ENCODE measurements at places on chromosomes 5 and 9.

GRCh38 chr9:116387934-116388698 lies 234.5 kb downstream of the PAPPA start:
- no peak for DNase-seq

DNA sequence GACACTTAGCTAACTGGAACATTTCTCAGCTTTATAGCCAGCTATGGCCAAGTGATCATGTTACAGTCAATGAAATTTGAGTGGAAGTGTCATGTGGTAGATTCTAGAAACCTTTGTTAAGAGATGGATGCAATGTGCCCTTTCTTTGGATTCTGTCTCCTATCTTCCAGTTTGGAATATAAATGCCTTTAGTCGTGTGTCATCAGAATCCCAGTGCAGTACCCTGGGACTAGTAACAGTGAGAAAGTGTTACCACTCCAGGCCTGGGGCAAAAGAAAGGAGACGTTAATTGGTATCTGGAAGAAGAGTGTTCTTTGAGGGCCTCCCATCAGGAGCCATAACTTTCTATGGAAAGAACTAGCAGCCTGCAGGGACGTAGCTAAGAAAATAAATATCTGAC lies 149.6 kb downstream of the SNX18 start:
- DNase-seq, result no peak

DNA sequence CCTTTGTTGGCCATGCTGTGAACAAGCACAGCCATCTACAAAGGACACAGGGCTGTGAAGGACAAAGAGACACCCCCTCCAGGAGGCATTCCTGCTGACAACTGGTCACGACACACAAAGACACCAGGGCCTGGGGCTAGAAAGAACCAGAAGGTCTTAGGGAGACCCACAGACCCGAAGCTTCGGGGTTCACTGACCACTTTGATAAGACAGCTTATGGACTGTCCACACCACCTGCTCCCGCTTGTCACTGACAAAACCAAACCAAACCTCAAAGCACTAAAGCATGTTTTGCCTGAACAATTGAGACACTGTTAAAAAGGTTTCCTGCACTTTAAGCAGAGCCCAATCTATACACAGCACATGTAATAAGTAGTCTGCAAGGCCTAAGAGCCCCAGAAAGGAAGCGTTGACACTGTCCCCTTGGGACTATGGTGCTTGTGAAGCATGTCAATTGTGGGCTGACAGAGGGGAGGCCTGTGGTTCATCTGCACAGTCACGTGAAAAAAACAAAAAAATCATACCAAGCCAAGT lies 185.0 kb downstream of the GAPVD1 start:
- DNase-seq, result no peak

- DNase-seq, result no peak
Observed at GRCh38 chr5:37717613-37718431, 122.0 kb downstream of the GDNF start.

GRCh38 chr5:143135832-143136551 lies 267.5 kb downstream of the NR3C1 start:
- no peak for DNase-seq

- peak; percentile 53 for DNase-seq
Observed at GRCh38 chr9:89388084-89388867, 70.0 kb downstream of the SECISBP2 start.

DNA sequence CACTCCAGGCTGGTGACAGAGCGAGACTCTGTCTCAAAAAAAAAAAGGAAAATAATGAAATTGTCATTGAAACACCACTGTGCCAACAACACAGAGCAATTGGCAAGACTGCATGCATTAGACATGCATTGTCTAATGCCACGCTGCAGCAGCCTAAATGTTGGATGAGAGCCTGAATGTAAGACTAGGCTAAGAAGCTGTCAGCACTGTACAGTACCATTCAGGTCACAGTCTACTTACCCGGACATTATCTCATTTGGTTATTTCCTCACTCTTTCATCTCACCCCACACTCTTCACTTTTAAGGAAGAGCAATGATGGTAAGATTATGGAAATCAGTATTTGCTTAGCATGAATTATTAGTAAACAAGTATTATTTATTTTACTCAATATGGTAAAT lies 31.3 kb upstream of the PPP2CA start:
- no peak for DNase-seq

- no peak for DNase-seq
Observed at GRCh38 chr5:51678330-51678729, 295.1 kb downstream of the ISL1 start.

GRCh38 chr9:134678666-134679443 lies 37.3 kb downstream of the COL5A1 start:
- no peak for DNase-seq

DNA sequence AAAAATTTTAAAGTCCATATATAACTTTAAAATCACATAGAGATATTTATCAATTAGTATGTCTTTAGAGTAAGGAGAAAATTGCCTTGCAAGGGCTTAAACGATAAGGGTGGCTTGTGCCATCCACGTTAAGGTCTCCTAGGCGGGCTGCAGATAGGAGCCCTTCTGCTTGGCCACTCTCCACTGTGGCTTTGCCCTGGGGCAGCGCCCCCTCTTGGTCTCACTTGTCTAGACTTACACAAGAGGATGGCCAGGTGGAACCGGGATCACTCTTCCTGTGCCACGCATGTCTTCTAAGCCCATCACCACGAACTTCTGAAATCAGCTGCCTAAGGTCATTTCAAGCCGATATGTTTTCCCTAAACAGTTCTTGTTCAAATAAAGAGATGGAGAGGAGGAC lies 2.9 kb downstream of the FPGS start:
- DNase-seq, result no peak

- DNase-seq, result no peak
Observed at GRCh38 chr5:133321833-133322420, 270.1 kb downstream of the HSPA4 start.

DNA sequence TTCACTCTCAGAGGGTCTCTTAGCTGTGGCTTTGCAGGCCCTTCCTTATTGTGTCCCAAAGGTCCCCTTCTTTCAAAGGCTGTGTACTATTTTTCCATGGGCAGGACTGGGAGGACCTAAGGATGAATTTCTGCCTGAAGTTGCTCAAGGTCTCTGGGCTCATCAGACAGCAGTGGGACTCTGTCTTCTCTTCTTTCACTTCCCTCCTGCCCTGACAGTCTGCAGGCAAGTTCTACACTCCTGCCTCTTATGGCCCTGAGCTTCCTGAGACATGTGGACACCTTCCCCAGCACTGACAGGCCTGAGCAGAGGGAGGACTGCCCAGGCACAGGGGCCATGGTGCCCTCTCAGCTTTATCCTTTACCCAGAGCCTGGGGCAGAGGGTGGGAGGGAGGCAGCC lies 14.8 kb downstream of the ENHO start:
- no peak for DNase-seq

- no peak for DNase-seq
Observed at GRCh38 chr5:135533334-135533733, 2.4 kb downstream of the NEUROG1 start.

- no peak for DNase-seq
Observed at GRCh38 chr5:1878050-1878849, 4.5 kb downstream of the IRX4 start.

DNA sequence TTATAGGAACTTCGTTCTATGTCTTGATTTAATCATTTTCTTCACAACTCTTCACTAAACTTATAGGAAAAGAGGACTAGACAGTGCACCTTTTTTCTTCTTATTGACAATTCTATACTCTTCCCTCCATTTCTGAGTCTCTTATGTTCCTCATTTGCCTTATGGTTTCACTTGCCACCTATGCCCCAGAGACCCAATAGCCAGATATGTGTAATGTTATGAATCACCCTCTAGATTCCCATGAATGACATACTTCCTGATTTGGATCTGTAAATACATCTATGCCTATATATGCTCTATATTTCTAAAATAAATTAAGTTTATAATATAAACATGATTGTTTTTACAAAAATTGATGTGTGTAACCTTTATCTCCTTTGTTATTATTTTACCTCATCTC lies 514.1 kb upstream of the MEF2C start:
- peak; percentile 24 for DNase-seq

GRCh38 chr5:137858223-137858916 lies 9.3 kb upstream of the MYOT start:
- DNase-seq, result no peak

GRCh38 chr9:92947268-92948037 lies at the start of gene FGD3:
Gene FGD3 (plus strand): TSS chr9:92947523. CDS start chr9:92976257, 28,734 bp downstream.
- no peak for DNase-seq

DNA sequence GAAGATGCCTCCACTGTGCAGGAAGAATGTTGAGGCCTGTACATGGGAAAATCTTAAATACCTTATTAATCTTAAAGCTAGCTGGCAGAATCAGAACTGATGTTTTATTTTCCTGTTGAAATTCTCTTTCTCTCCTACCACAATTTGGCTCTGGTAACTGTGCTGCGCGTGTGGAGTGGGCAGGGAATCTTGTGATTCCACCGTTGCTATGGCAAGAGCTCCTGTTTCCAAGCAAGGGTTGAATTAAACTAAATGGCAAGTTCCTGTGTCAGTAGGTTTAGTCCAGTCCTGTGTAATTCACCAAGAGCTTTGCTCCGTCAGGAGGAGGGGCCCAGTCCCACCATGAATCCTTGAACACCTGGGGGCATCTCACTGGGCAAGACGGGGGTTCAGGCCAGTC lies 36.4 kb downstream of the NXNL2 start:
- no peak for DNase-seq

DNA sequence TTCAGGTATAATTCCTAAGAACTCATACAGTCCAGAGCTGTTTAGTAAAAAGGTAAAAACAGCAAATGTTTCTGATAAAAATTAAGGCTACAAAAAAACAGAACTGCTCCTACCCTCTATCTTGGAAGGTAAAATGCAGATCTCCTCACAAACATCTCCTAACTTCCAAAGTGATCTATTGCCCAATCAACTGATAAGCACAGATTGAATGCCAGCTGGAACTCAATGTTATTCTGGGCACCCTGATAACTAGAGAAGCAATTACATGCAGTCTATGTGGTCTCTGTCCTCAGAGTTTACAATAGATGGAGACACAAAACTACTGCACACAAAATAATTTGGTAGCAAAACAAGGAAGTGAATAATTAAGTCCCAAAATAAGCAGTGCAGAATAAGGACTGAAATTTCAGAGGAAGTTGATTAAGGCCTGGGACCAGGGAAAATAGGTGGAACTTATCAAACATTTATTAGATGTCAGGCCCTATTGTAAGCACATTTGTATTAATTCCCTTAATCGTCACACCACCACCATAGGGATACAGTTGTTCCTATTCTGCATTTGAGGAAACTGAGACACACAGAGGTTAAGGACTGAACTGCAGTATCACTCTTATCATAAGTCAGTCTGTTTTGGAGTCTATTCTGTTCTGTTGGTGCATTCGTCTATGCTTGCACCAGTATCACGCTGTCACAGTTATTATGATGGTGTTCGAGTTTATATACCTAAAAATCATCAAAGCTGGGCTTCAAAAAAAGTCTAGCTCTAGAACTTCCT lies 102.2 kb upstream of the TARS1 start:
- DNase-seq, result no peak

DNA sequence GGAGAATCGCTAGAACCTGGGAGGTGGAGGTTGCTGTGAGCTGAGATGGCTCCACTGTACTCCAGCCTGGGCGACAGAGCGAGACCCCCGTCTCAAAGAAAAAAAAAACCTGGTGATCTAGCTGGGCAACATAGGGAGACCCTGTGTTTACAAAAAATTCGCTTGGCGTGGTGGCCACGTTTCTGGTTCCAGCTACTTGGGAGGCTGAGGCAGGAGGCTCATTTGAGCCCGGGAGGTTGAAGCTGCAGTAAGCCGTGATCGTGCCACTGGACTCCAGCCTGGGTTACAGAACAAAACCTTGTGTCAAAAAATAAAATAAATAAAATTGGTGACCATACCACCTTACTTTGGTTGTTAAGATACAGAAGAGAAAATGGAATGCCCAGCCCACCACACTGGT lies 1.8 kb upstream of the HNRNPAB start:
- no peak for DNase-seq

GRCh38 chr5:5481633-5482032 lies 59.2 kb downstream of the ICE1 start:
- no peak for DNase-seq

DNA sequence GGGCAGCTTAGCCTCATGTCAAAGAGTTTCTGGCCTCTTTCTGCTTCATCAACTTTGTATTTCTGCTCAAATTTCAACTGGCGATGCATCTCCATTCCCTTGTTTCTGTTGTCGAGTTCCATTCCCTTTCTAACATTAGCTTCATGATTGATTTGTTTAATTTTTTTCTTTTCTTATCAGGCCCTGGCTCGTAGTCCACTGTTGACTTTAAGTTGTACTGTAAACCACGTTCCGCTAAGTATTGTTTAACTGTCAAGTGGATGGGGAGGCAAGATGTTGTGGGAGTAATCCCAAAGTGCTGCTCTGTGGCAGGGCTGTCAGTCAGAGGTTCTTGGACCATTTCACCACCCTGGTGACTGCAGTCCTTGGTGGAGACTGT lies 309.1 kb downstream of the PSAT1 start:
- DNase-seq, result no peak

Measured in HS-5 (cell line).